ENCODE measurements at places on chromosomes 7 and 10.

- H3K27me3 ChIP-seq = no peaks in the 10 kb centered on the region
- H3K27ac ChIP-seq = peak within 1 kb of the TSS; percentile 48
- peaks cover 13% of the 10 kb centered on the region for H3K4me1 ChIP-seq
These were observed at the start of the genes ATP5MK and PDCD11 for GRCh38 chr10:103396067-103396788. TSS of gene ATP5MK (minus strand) at chr10:103396475. CDS start at chr10:103392457, 4,018 bp downstream. TSS of gene PDCD11 (plus strand) at chr10:103396626. CDS start at chr10:103398427, 1,801 bp downstream.

DNA sequence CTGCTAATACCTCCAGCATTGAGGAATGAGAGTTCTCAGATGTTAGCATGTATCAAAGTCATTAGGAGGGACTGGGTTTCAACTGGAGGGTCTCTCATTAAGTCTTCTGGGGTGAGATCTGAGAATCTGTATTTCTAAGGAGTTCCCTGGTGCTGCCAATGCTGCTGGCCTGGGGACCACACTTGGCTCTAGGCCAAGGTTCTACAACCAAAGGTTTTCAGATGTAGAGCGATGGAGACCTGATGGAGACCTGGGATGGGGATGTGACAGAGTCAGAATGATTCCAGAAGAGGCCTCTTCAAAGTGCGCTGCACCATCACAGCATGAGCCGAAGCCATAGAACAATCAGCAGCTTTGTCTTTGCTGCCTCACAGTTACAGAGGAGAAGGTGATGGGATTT lies 27.2 kb downstream of the ST8SIA6 start:
- H3K4me1 ChIP-seq = peaks cover 1% of the 10 kb centered on the region
- no peak for DNase-seq
- H3K4me3 ChIP-seq = no peak overlapping the region
- no peaks in the 10 kb centered on the region for H3K27me3 ChIP-seq
- H3K27ac ChIP-seq = no peak overlapping the region

- no peak overlapping the region for H3K27ac ChIP-seq
- no peak overlapping the region for H3K4me3 ChIP-seq
- H3K36me3 ChIP-seq = no peaks in the 10 kb centered on the region
- no peaks in the 10 kb centered on the region for H3K4me1 ChIP-seq
- DNase-seq = no peak
- no peaks in the 10 kb centered on the region for H3K27me3 ChIP-seq
These were observed 612.9 kb downstream of the SORCS1 start for GRCh38 chr10:106551501-106552062.

GRCh38 chr10:48943096-48943495 lies 3.5 kb upstream of the LRRC18 start:
- H3K4me1 ChIP-seq = no peaks in the 10 kb centered on the region
- H3K27ac ChIP-seq = no peak overlapping the region
- no peaks in the 10 kb centered on the region for H3K27me3 ChIP-seq

- H3K4me3 ChIP-seq = peak overlapping the region; percentile 69
- no peaks in the 10 kb centered on the region for H3K36me3 ChIP-seq
- no peaks in the 10 kb centered on the region for H3K27me3 ChIP-seq
- DNase-seq = no peak
These were observed 2.6 kb downstream of the CXCL12 start for GRCh38 chr10:44382131-44382858.

DNA sequence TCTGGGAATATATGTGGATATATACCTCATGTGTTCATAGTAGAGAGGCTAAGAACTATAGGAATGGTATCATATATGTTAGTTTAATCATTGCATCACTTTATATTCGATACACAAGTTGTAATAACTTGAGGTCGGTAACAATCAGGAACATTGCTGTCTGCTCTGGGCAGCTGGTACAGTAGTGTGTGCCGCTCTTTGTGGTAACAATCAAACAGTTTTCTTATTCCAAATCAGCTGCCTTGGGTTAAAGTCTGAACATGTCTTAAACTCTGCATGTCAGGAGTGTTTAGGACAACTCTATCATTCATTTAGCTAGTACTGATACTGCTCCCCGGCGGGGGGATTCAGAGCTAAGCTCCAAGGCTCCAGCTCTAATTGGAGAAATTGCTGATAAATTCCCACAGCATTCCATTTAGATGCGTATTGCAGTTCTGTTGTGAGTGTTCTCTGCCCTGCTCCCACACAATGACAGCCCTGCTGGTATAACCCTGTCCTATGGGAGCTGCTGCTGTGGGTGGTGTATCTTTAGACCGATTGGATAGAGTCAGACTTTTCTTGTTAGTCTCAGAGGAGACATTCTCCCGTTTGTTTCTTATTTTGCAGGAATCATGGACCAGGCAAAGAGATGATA lies 707.5 kb upstream of the FZD8 start:
- H3K4me3 ChIP-seq = no peak overlapping the region
- no peaks in the 10 kb centered on the region for H3K36me3 ChIP-seq
- H3K27ac ChIP-seq = no peak overlapping the region
- H3K4me1 ChIP-seq = no peaks in the 10 kb centered on the region
- no peak for DNase-seq

- no peaks in the 10 kb centered on the region for H3K27me3 ChIP-seq
- no peak for DNase-seq
- H3K4me3 ChIP-seq = no peak overlapping the region
- H3K4me1 ChIP-seq = no peaks in the 10 kb centered on the region
- H3K36me3 ChIP-seq = no peaks in the 10 kb centered on the region
- no peak overlapping the region for H3K27ac ChIP-seq
These were observed 56.7 kb downstream of the ANKRD7 start for GRCh38 chr7:118281196-118281595.

DNA sequence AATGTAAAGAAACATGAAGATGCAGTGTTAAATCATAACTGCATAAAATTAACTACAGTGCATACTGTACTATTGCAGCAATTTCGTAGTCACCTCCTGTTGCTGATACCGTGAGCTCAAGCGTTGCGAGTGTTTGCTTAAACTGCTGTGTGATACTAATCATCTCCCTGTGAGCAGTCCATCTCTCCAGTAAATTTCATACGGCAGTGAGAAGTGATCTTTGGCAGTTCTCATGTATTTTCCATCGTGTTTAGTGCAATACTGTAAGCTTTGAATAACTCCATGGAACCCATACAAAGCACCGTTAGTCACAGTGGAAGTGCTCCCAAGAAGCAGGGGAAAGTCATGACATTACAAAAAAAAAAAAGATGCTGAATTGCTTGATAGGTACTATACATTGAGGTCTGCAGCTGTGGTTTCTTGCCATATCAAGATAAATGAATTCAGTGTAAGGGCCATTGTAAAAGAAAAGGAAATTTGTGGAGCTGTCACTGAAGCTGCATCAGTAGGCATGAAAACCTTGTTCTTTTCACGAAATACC lies 360.4 kb downstream of the EXOC4 start:
- H3K4me1 ChIP-seq = no peaks in the 10 kb centered on the region
- DNase-seq = no peak
- no peak overlapping the region for H3K4me3 ChIP-seq
- H3K27ac ChIP-seq = no peak overlapping the region
- no peaks in the 10 kb centered on the region for H3K36me3 ChIP-seq

DNA sequence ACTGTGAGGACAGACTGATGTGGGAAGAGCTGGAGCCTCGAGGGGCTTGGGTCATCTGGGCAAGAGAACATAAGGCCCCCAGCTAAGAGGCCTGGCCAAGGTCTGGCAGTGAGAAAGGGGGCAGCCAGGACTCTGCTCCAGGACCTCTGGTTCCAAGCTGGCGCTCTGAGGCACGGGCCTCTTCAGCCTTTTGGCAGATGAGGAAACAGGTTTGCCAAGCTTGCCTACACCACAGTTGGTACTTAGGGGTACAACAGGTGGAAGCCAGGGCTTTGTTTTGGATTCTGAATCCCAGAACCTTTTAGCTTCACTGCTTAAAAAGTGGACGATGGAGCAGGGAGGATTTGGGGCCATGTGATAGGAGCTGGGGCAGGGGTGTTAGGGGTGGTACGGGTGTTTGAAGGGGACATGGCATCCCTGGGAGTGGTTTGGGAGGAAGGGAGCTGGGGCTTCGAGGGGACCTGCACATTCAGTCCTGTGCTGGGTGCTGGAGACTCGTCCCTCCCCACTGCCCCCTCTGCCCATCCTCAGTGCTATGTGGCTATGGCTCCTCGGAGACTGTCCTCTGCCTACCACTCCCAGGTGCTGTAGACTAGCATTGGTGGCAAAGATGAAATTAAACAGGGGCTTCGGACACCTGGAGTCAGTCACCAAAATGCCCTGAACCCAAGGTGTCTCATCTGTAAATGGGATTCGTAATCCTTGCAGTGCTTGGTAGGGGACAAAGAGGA lies 30.3 kb downstream of the ZNF775 start:
- no peak overlapping the region for H3K27ac ChIP-seq
- H3K4me1 ChIP-seq = peaks cover 7% of the 10 kb centered on the region
- no peak overlapping the region for H3K4me3 ChIP-seq
- no peak for DNase-seq

- H3K27ac ChIP-seq = no peak overlapping the region
- no peaks in the 10 kb centered on the region for H3K4me1 ChIP-seq
- H3K36me3 ChIP-seq = no peaks in the 10 kb centered on the region
- no peak overlapping the region for H3K4me3 ChIP-seq
- no peaks in the 10 kb centered on the region for H3K27me3 ChIP-seq
- DNase-seq = no peak
These were observed 323.1 kb downstream of the PCLO start for GRCh38 chr7:82839555-82839954.

DNA sequence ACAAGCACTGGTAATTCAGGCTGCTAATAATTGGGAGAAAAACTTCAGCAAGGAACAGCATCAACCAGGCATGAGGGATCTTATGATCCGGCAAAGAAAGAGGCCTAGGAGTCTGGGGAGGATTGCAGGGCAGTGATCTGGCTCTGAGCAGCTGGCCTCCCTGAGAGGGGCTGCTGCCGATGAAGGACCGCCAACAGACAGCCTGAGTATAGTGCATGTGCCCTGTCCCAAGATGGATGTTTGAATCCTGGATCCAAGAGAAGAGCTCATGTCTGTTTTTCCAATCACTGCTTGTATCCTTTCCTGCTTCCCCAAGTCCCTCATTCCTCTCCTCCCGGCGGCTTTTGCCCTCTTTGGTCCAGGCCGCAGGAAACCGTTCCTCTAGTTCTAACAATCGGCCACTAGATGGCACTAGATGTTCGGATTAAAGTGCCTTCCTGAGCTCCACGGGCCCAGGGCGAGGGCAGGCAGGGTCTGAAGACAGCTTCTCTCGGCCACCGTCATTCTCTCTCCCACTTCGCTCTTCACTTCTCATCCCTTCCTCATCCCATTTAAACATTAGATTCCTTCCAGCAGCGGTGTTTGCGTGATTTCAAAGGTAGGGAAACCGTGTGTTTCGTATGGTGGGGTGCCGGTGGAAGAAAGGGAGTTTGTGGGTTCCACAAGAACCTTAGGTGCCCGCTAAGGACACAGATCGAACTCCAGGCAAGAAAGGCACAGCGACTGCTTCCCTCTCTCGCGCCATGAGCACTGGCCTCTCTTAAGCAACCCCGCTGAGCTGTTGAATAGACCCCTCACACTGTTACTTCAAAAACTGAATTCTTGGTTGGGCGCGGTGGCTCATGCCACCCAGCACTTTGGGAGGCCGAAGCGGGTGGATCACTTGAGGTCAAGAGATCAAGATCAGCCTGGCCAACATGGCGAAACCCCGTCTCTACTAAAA lies 82.4 kb downstream of the ADCYAP1R1 start:
- no peaks in the 10 kb centered on the region for H3K36me3 ChIP-seq
- DNase-seq = peak; percentile 75
- H3K4me3 ChIP-seq = no peak overlapping the region

GRCh38 chr7:107966711-107967110 lies 36.2 kb downstream of the LAMB1 start:
- no peaks in the 10 kb centered on the region for H3K27me3 ChIP-seq
- peaks cover 3% of the 10 kb centered on the region for H3K4me1 ChIP-seq
- no peak overlapping the region for H3K27ac ChIP-seq
- no peak for DNase-seq
- H3K36me3 ChIP-seq = no peaks in the 10 kb centered on the region
